ENCODE measurements at places on chromosomes 1 and 21.
A peak's percentile ranks its signal among the peaks of the same experiment; 100 is the strongest.

- no peak for DNase-seq
These were observed 48.0 kb downstream of the H3-3A start for GRCh38 chr1:226110249-226111097.

DNA sequence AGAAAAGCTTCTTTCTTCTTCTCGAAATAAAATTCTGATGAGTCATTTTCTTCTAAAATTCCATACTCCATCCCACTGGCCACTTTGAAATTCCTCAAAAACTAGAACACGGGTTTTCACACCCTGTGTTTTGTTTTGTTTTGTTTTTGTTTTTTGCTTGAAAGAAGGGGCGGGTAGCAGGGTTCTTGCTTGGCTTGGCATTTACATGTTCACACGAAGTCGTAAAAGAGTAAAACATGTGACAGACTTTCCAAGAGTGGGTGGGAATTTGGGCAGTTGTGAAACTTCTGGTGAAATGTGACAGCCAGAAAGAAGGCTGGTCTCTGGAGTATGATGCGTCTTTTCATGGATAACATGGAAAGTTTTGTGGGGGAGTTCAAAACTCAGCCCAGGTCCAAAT lies 47.1 kb upstream of the FMN2 start:
- DNase-seq: no peak

DNA sequence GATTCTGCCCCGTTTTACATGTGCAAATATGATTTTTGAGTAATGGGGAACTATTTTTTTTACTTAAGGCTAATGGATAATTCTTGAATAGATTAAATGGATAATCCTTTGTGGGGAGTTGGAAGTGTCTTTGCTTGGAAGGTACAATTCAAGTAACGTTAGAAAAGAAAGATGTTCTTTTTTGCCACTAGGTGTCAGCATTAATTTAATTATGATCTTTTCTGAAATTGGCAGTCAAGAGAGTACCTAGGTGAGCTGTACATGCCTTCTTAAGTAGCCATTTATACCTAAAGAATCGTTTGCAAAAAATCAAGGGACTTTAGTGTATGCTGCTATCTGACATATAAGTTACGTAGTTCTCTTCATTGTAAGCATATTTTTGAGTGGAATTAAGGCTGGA lies 2.2 kb downstream of the FBXO28 start:
- no peak for DNase-seq

- DNase-seq: no peak
These were observed 168.9 kb upstream of the HOOK1 start for GRCh38 chr1:59645893-59646292.

GRCh38 chr1:68112835-68113243 lies 62.4 kb upstream of the DIRAS3 start:
- no peak for DNase-seq

GRCh38 chr1:77459881-77460280 lies 178.1 kb downstream of the AK5 start:
- no peak for DNase-seq

DNA sequence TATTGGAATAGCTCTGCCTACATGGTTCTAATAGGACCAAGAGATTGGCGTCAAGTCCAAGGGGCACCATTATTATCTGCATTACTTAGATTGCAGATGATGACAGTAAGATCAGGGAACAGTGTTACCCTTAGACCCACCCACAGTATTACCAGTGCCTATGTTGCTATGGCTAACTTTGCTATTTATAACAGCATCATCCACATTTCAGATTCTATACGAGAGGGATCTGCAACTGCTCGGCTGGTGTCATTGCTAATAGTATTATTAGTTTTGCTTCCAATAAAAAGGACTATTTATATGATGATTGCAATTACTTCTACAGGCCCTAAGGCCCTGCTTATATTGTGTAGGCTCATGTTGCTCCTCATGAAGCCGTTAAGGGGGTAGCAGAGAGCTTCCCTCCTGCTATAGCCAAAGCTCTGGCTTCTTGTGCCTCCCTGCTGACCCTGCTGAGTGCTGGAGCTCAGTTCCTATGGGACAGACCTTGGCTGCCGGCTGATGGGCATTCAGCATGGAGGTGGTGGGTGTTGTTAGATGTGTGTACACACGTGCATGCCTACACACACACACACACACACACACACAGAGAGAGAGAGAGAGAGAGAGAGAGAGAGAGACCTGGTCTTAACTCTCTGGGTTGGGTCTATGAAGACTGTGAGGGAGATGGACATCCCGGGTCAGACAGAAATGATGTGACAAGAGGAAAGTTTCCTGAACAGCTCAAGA lies 1.3 kb downstream of the BCAN start:
- no peak for DNase-seq

GRCh38 chr1:117824616-117825015 lies 104.8 kb downstream of the GDAP2 start:
- no peak for DNase-seq

DNA sequence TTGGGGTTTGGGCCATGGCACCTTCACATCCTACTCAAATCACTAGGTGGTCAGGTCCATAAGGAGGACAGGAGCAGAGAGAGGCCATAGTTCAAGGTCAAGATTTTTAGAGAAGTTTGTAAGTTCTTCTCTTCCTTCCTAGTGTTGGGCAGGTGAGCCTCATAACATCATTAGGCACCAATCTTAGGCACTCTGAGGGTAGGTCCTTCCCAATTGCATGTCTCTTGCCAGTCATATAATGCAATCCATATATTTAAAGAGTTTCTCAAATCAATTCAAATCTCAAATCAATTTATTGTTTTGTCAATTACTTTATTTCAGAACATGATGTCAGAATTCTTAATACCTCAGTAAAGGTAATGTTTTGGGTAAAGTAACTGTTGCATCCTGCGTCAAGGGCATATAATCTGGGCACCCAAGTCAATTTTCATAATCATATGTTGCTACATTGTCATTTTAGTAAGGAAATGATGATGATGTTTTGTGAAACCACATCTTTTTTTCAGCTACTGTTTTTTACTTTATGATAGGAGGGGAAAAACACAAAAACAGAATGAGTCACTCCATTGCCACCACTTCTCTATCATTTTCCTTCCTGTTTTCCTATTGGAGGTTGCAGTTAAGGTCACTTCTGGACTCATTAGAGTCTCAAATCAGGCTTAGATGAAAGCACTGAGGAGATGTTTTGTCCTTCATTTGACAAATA lies 122.7 kb downstream of the UCHL5 start:
- no peak for DNase-seq

DNA sequence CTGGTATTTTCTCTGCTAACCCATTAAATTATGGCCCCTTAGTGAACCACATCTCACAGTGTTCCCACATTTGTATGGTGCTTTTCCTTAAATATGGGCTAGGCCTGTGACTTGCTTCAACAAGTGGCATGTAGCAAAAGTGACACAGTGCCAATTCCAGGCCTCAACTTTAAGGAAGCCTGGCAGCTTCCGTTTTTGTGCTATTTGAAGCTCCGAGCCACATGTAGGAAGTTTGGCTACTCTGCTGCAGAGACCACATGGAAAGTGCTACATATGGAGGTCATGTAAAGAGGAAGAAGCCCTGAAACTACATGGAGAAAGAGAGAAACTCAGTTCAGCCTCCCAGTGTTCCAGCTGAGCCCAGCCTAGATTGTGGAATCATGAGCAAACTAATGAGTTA lies 28.5 kb upstream of the DR1 start:
- no peak for DNase-seq

DNA sequence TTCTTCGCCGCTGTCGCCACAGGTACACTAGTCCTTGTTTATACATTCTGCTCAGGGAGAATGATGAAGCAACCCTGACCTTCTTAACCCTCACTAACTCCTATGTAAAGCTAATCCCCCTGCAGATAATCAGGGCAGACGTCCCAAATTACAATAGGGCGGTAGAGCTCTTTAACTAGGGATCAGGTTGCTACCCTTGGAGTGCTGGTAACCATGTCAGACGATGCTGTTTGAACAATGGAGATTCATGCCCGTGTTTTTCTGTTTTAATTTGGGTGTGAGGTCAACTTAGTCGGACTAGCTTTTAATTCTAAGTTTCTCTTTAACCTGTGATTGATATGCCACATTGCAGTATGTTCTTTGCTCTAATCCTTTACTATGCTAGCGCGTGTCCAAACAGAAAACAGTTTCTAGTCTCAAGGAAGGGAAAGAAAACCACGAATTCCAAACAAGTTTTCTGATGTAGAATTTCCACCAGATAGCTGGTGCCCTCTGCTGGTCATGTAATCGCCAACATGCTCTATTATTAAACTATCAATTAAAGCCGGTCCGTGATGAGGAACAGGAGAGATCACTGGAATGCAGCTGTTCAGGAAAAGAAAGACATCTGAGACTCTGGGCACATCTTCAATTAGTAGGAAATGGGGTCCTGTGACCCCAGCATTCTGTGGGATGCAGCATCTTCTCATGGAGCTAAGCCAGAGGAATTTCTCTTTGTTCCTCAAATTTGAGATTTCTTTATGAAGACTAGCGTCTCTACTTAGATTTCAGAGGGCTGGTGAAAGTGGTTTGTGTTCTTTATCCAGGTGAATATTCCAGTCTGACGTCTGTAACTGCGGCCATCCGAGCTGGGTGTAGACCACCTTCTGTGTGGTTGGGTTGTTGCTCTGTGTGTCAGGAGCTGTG lies 18.3 kb upstream of the VAMP3 start:
- DNase-seq: peak; percentile 32

DNA sequence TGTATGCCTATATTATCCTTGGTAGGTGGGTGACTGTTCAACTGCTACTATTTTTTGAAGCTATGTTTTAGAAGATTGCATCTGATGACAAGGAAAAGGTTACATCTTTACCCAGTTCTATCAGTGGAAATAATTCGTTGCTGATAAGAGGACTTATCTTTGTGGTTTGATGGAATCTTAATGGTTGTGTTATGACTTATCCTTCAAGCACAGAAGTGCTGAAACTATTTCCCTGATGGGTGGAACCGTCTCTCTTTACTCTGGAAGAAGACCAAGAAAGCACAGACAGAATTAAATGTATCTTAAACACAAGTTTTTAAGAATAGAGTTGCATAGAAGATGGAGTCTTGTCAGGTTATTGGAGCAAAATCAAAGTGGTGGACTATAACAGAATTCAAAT lies 437.7 kb upstream of the KAZN start:
- DNase-seq: no peak

DNA sequence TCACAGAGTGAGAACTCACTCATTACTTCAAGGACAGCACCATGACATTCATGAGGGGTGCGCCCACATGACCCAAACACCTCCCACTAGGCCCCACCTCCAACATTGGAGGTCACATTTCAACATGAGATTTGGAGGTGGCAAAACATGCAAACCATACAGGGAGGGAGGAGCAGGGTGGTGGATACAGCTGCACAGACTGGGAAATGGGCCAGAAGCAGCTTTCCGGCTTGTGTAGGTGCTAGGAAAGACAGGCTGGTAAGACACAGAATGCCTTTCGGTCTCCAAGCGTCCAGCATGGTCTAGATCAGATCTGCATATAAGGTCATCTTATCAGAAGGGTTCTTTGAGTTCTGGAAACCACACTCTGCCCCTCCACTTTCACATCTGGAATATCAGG lies 35.1 kb upstream of the TINAGL1 start:
- DNase-seq: no peak

GRCh38 chr1:53111073-53111556 lies 31.3 kb downstream of the SLC1A7 start:
- DNase-seq: no peak

DNA sequence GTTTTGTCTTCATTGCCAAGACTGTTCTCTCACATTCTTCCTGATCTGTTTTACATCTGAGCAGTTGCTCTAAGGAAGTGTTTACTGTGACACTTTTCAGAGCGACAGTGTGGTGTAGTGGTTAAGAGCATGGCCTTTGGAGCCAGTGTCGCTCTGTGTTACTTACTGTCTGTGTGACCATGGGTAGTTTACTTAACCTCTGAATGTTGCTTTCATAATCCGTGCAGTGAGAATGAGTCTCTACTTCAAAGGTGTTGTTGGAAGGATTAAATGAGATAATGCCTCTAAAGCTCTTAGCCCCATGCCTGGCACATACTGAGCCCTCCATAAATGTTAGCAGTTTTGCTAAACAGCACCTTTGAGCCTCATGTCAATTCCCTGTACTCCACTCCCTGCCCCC lies 35.9 kb upstream of the ZFP69B start:
- no peak for DNase-seq

DNA sequence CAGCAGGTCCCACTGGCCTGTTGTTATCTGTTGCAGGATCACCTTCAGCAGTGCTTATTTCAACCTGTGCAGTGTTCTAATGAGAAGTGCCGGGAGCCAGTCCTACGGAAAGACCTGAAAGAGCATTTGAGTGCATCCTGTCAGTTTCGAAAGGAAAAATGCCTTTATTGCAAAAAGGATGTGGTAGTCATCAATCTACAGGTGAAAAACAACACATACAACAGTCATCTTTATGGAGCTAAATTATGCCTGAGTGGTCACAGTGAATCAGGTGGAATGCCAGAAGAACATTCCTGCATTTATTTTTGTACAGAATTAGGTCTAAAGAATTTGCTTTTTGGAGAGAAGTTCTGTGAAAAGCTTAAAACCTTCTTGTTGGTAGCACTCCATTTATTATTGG lies 33.2 kb downstream of the TRAF5 start:
- no peak for DNase-seq

- no peak for DNase-seq
These were observed 72.2 kb downstream of the ZNF678 start for GRCh38 chr1:227635596-227635995.

DNA sequence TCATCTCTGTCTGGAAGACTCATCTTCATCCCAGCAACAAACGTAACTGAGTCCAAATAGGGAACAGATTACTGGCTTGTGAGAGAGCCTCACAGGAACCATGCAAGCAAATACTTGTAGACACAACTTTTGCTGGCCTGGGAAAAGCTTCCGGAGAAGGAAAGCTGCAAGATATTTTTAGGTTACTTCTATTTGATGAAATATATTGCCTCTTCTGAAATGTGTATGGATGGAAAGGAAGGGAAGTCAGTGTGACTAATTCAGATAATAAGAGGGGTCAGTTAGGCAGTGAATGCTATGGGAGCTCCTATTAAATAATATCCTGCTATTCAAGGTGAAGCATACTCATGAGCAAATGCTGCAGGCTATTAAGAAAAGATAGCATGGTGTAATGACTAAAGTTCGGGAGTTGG lies 20.4 kb upstream of the FGGY start:
- no peak for DNase-seq

DNA sequence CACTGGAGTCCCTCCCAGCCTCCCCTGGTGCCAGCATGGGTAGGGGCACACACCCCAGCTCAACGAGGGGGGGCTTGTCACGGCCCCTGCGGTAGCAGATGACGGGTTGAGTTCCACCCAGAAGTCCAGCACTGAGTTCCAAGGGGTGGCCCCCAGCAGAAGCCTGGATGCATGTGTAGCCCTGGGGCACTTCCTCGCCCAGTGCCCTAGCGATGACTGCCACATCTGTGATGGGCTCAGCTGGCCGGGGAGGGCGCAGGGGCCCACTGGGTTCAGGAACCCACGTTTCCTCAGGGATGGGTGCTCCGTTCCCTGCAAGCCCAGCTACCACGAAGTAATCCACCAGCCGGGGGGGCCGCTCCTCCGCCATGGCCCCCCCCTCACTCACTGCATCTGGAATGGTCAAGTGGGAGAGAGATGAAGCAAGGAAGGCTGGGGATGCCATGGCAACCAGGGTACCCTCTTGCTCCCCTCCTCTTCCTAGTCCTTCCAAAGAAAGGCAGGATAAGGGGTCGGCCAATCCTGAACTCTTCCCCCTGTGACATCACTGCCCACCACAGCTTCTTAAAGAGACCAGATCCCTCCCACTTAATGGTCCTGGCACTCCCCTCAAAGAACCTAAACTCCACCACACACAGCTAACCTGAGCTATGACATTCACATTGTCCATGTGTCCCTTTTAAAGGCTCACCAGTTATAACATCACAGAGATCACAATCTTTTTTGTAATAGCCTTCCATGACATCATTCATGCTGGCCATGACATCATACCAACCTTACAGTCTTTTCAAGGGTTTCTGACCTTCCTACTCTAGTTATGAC lies 2.3 kb downstream of the DENND4B start:
- DNase-seq: no peak

GRCh38 chr1:43241413-43241836 lies 28.4 kb upstream of the TMEM125 start:
- DNase-seq: no peak
